ENCODE measurements at places on chromosomes 7 and 10.

- no peak for DNase-seq
Measured at GRCh38 chr7:1463676-1464223, 4.5 kb upstream of the MICALL2 start.

GRCh38 chr7:152014722-152015121 lies 10.8 kb upstream of the GALNT11 start:
- no peak for DNase-seq

DNA sequence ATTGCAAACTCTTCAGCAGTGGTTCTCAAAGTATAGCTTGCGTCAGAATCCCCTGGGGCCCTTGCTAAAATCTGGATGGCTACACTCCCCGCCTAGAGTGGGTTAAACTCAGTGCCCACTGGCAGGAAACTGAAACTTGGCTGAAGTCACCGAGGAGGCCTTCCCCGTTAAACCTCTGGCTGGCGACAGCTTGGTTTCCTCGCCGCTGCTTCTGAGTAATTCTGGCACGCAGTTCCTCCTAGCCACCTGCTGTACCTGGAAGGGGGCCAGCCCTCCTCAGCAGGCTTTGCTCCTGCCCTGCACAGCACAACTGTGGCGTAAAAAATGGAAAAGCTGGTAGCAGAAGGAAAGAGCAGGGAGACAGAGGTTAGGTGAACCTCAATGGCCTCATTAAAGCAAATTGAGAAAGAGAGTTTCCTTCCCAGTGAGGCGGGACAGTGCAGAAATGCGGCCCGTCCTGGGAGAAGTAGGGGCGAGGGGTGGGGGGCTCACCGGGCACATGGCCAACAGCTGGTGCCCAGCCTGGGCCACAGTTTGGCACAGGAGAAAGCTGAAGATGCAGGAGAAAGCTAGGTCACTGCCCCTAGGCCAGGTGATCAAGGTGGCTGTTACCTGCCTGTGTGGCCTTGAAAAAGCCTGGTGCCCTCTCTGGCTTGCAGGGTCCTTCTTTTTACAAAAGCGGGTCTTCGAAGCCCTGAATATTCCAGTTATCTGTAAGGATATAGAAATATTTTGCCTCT lies 46.6 kb downstream of the ALOX5 start:
- peak; percentile 78 for DNase-seq

GRCh38 chr10:124736491-124737136 lies 7.6 kb downstream of the FAM53B start:
- DNase-seq, result peak; percentile 89

DNA sequence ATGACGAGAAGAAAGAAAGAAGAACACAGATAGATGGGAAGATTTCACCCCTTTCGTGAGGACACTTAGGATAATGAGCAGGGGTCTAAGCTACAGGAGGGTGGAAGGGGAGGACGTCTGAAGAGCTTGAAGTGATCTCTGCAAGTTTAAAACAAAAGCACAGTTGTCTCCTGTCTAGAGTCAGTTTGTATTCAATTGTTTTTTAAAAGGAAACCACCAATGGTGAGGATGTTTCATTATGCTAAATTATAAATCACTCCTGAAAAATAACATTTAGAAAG lies 85.9 kb downstream of the ADAM12 start:
- DNase-seq, result no peak

GRCh38 chr7:36092221-36092771 lies 60.8 kb upstream of the EEPD1 start:
- no peak for DNase-seq

DNA sequence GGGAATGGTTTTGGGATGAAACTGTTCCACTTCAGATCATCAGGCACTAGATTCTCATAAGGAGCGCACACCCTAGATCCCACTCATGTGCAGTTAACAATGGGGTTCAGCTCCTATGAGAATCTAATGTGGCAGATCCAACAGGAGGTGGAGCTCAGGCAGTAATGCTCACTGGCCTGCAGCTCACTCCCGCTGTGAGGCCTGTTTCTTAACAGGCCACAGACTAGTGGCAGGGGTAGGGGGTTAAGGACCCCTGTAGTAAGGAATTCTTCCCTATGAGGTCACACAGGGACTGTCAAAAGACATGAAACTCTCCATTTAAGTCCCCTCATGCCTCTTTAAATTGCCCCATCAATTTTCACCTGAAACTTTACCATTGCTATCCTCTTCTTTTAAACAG lies 8.0 kb downstream of the HGF start:
- DNase-seq, result no peak

Data from mucosa of descending colon (tissue), 3 donors.